SHP77 (cell line): ENCODE measurements at places on chromosomes 12 and 14.

DNA sequence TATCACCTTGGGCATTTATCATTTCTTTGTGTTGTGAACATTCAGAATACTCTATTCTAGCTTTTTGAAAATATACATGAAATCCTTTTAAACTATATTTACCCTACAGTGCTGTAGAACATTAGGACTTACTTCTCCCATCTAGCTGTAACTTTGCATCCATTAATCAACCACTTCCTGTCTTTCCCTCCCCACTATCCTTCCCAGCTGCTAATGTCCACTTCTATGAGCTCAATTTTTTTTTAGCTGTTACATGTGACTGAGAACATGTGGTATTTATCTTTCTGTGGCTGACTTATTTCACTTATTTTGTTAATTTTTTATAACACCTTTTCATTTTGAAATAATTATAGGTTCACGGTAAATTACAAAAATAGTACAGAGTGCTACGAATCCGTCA, 136.0 kb downstream of the LMNTD1 start:
- DNase-seq: no peak

DNA sequence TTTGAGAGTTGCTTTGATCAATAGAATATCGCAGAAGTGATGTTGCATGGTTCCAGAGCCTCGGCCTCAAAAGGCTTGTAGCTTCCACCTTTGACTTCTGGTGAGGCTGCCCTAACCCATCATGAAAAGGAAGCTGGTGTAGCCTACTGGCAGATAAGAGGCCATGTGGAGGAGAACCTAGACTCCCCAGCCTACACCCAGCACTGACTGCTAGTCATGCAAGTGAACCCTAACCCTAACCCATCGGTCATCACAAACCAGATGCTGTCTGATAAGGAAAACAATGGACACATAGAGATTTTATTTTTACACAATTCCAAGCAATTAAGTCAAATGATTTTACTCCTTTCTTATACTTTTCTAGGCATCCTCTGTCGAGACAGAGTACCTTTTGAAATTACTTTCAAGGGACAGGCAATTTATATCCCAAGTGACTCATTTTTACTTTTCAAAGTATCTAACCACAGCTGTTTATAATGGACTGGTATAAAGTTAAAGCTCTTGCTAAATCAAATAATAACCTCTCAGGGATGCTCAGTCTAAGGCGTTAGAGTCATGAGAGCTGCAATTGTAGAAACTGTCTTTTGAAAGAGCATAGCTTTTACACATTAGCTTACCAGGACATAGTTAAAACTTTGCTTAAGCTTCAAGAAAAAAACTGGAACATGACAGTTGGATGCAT, 17.6 kb downstream of the PTPRB start:
- DNase-seq: no peak

DNA sequence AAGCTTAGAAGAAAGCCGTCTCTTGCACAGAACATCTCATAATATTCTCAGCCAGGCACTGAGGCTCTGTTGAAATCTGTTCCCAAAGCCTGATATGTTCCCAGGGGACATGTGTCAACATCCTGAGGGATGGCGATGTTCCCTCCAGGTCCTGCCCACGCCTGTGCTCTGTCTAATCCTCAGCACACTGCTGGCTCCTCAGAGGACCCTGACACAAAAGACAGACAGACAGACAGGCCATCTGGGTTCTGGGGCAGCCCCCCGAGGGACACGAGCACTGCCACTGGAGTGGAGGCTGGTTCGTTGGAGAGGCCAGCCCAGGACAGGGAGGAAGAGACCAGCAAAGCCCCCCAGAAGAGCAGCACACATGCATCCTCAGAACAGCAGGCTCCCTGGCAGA, 27.8 kb downstream of the CHGA start:
- no peak for DNase-seq

DNA sequence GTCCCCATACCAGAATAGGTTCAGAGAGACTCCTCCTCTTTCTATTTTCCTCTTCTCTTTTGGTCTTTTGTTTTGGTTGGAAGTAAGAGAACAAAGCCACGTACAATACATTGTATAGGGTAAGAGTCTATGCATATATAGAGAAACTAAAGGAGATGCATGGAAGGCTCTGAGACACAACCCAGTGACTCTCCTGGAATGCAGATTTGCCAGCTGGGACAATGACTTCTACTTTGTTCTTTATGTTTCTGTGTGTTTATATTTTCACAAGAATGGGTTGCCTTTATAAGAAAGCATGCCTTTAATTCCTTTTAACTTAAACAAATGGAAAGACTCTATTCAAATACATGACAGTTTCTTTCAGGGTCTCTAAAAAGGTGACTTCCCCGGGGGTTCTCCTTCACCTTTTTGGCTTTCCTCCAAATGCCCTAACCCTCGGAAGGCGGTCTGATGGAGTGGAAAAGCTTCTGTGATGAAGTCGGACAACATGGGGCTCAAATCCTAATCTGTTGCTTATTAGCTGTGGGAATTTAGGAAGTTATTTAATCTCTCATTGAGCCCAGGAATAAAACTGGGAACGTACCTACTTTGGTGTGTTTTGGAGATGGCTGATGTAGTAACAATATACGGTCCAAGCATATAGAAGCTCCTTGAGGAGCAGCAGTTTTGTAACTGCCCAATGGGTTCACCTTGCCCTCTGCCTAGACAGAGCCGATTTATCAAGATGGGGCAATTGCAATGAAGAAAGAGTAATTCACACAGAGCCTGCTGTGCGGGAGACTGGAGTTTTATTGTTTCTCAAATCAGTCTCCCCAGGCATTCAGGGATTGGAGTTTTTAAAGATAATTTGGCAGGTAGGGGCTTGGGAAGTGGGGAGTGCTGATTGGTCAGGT, 9.1 kb upstream of the SERPINA1 start:
- DNase-seq: no peak

DNA sequence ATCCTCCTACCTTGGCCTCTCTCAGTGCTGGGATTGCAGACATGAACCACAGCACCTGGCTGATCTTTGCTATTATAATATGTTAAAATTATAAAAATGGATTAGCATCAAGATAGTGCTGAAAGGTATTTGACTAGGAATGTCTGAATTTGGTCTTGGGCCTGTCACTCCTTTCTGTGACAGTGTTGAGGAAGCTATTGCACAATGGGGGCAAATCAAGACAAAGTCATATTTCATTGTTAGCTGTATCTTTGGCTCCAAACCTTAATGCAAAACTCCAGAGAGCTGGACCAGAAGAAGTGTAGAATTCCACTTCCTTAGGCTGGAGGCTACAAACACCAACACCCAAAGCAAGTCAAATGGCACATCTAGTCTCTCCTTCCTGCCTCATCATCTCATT, 42.2 kb downstream of the ZCRB1 start:
- no peak for DNase-seq

- DNase-seq: no peak
These were observed 100.0 kb upstream of the ARHGAP5 start for GRCh38 chr14:31977001-31977556.

GRCh38 chr14:32077081-32078022, at the start of gene ARHGAP5:
Gene ARHGAP5 (plus strand): TSS chr14:32077304. CDS start chr14:32090670, 13,366 bp downstream.
- peak; percentile 64 for DNase-seq
